ENCODE measurements at places on chromosomes 1 and 21.

GRCh38 chr1:212035835-212036605 is 472 bp downstream of the DTL start:
- no peak for DNase-seq

- no peak for DNase-seq
Observed at GRCh38 chr1:110765640-110766335, 91.0 kb upstream of the KCNA3 start.

GRCh38 chr1:246492611-246493245 is 14.4 kb downstream of the SMYD3 start:
- peak; percentile 40 for DNase-seq

DNA sequence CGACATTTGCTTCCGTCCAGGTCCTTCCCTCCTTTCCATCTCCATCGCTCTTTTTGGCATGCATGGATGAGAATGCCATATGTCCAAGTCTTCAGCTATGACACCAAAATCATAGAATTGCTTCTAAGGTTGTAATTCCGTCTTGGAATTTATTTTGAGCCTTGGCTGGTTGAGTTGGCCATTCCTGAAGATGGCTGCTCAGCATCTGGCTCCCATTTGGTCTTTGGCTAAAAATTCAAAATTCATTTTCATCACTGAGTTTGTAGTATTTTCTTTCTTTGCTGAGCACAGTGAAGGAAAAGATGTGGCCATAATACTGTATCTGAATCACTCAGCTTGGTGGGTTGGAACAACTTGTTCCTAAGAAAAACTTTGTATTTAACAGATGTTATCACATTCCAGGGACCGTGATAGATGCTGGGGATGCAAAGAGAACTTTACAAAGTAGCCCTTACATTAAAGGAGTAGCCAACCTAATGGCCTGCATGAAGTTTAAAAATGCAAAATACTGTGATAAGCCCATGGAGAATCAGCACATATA is 15.6 kb downstream of the JUN start:
- no peak for DNase-seq

GRCh38 chr1:244088161-244088560 is 37.1 kb downstream of the ZBTB18 start:
- no peak for DNase-seq

DNA sequence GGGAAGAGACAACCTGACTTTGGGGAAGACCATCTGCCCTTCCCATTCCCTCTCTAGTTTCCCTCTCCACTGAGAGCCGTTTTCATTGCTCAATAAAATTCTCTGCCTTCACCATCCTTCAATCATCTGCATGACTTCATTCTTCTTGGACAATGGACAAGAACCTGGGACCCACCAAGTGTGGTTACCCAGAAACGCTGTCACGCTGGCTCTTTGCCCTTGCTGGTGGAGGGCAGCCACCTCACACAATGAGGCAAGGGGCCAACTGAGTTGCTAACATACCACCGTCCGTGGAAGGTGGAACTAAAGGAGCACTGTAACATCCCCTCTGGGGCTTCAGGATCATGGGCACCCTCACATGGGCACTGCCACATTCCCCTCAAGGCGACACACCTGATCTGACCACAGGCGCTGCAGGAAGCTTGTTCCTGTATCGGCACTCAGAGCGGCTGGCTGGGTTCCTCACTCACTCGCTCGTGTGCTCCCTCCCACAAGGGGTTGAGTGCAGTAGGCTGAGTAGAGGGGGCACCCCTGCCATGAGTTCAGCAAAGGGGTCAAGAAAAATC is 652.4 kb downstream of the PLPP3 start:
- no peak for DNase-seq

GRCh38 chr21:41878831-41879189 is 334 bp downstream of the PRDM15 start:
- peak; percentile 64 for DNase-seq

GRCh38 chr1:55468142-55468795 is 253.1 kb upstream of the USP24 start:
- DNase-seq: no peak

- DNase-seq: no peak
Observed at GRCh38 chr1:5918275-5918649, 74.0 kb downstream of the NPHP4 start.

- no peak for DNase-seq
Observed at GRCh38 chr1:162197041-162197531, 127.6 kb downstream of the NOS1AP start.

GRCh38 chr1:231421971-231422797 is at the start of gene EGLN1:
TSS of gene EGLN1 (minus strand) at chr1:231422287. CDS start at chr1:231421888, 399 bp downstream.
- peak; percentile 64 for DNase-seq

DNA sequence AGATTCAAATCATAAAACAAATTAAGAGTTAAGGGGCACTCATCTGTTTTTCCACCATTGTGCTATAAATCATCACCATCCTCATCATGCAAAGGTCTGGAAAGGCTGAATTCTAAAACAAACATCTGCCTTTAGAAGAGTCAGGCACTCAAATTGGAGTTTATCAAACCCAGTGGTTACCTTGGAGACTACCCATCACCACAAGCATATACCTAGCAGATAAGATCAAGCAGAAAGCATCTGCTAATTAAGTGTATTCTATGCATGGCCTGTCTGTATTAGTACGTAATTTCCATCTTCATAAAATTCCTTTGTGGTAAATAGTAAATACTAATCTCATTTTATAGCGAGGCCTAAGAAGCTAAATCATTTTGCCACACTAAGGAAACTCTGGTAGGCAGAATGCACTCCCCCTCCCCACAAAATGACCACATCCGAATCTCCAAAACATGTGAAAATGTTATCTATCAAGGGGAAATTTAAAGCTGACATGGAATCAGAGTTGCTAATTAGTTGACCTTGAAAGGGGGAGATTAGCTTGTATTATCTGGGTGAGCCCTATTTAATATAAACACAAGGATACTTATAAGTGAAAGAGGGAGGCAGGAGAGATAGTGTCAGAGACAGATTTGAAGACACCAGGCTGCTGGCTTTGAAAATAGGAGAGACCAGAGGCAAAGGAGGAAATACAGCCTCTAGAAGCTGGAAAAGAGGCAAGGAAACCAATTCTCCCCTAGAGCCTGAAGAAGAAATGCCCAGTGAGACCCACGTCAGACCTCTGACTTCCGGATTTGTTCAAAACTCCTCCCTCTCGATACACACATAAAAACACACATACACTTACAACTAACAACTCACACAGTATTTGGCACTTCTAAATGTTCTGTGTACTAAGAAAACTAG is 23.2 kb downstream of the ARID4B start:
- no peak for DNase-seq

GRCh38 chr1:170592591-170593111 is 60.7 kb downstream of the GORAB start:
- DNase-seq: no peak

- DNase-seq: no peak
Observed at GRCh38 chr1:150484431-150484830, 2.8 kb upstream of the TARS2 start.

- peak; percentile 69 for DNase-seq
Observed at GRCh38 chr21:35352066-35352770, 303.1 kb upstream of the RUNX1 start.

DNA sequence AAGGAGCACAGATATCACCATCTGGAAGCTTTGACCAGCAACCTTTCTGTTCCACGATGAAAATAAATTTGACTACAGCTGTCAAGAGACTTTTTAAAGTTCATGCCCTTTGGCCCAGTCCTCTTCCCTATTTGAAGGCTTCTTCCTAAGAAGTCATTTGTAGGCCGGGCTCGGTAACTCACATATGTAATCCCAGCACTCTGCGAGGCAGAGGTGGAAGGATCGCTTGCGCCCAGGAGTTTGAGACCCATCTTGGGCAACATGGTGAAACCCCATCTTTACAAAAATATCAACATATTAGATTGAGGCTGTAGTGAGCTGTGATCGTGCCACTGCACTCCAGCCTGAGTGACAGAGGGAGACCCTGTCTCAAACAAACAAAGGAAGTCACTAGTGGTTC is 58.3 kb upstream of the IFFO2 start:
- no peak for DNase-seq

- DNase-seq: peak; percentile 18
Observed at GRCh38 chr1:158203693-158204457, 23.2 kb downstream of the CD1D start.

- no peak for DNase-seq
Observed at GRCh38 chr1:7116001-7116400, 330.7 kb downstream of the CAMTA1 start.

GRCh38 chr1:203173011-203173555 is 2.5 kb downstream of the MYBPH start:
- DNase-seq: no peak

DNA sequence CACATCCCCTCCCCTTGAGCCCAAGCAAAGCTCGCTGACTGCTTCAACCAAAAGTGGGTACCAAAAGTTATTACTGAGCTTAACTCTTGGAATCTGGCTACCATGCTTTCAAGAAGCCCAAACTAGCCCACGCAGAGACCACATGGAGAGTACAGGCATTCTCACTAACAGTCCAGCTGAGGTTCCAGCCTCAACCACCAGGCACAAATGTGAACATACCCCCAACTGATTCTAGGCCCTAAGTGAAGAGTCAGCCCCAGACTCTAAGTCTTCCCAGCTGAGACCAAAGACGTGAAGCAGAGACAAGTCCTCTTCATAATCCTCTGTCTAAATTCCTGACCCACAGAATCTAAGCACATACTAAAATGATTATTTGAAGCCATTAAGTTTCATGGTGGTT is 36.8 kb downstream of the EVI5 start:
- no peak for DNase-seq

- DNase-seq: peak; percentile 85
Observed at GRCh38 chr1:232728507-232729263, 76.5 kb upstream of the MAP10 start.

DNA sequence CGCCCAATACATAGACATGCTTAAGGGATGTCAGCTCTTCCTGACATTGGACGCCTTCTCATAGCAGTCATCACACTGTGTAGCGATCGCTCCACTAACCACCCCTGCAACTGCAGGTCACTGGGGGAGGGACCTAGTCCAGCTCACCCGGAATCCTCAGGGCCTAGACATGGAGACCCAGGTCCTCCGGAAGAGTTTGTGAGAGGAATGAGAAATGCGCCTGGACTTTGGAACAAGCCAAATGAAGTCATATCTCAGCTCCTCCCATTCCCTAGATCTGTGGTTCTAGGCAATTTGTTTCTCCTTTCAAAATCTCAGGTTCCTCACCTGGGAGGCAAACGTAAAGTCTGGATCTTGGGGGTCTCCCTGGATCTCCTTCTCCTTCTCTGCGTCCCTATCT is 253.3 kb downstream of the KAZN start:
- DNase-seq: no peak

DNA sequence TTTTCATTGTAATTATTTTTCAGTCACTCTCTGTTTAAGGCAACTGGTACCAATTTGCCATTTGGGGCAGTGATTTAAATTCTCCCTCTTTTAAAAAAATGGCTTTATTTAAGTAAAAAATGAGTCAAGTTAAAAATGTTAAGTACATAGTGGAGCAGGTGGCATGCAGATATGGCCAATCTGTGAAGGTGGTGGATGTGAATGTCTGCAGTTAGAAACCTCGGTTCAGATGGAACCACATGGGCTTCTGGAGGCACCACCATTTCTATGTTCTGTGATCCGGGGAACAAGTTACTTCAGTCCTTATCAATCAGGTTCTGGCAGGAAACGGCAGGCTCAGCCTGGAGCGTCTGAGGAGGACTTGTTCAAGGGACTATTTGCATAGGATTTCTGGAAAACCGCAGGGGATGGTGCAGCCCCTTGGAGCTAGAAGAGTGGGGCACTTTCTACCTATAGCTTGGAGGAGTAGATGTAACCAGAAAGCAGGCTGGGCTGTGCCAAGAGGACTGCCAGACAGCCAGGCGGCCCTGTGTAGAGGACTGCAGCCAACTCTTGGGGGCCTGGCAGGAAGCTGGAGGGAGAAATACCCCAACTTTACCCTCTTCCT is 12.3 kb downstream of the IGSF21 start:
- DNase-seq: no peak

- DNase-seq: no peak
Observed at GRCh38 chr1:75327395-75327794, 193.2 kb downstream of the LHX8 start.

DNA sequence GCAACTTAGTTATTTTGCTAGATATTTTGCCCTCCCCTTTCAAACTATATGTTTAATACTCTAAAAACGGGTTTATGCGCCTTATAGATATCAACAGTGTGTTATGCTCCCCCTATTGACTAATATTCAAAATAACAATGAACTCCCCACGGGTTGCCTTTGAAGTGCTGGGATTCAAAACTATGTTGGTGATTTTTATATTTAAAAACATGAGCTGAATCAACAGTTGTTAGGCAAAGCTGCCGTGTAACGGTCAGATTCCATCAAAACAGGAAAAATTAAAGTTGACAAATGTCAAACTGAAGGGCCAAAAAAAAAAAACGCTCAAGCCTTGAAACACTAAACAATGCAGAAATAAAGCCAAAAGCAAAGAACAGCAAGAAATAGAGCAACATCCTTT is 2.5 kb downstream of the TGFBR3 start:
- no peak for DNase-seq

DNA sequence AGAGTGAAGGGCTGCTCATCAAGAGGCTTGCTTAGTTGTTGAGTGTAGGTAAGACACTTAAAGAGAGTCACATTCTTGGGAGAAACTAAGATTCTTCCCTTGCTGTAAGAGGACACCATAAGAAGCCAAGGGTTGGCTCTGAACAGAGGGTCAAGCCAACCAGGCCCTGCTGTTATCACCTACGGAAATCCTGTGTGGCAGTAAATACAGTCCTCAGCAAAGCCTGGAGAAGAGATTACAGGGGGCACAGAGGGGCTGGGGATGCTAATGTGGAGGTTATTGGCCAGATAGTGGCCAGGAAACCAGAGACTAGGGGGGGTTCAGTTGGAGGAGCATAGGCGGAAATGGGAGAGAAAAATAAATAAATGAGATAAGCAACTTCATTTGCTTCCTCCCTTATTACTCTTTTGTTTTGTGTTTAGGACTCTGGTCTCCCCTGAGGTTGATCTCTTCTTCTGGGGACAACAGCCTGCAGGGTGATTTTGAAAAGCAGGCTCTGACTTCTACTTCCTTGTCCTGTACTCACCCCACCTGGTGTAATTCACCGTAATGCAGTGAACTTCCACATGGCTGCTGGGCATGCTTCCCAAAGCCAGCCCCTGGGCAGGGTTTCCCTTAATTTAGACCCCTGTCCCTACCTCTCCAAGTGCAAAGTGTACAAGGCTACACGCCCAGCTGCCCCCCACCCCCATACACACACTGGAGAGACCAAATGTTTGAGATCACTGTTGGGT is 40.9 kb downstream of the MTARC1 start:
- no peak for DNase-seq

- DNase-seq: no peak
Observed at GRCh38 chr1:67719329-67720196, 34.6 kb downstream of the GADD45A start.

Measured in fibroblast of skin of left biceps (primary cell).